Stimulated activated CD4-positive, alpha-beta T cell treated with anti-CD3 and anti-CD28 coated beads, Interleukin-15, amount 100 ng/mL, for 1 hour (primary cell): ENCODE measurements at places on chromosomes 1 and 21.

- no peak for DNase-seq
Observed at GRCh38 chr1:224198572-224198971, 15.5 kb downstream of the DEGS1 start.

- DNase-seq: no peak
Observed at GRCh38 chr1:16012590-16013219, 5.1 kb downstream of the HSPB7 start.

- no peak for DNase-seq
Observed at GRCh38 chr1:98704474-98704873, 43.0 kb downstream of the SNX7 start.

DNA sequence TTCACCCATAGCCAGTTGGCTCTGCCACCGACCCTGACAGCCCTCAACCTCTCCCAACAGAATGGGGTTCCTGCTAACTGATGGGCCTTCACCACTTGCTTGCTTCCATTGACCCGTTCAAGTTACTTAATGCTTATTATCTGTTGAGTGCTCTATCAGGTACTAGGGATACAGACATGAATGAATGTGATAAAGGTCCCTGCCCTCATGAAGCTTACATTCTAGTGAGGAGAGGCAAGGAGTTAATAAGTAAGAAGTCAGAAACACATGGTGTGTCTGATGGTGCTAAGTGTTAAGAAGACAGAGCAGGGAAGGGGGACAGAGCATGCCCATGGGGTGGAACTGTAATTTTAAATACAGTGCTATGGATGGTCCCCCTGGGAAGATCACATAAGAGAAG, 107.5 kb upstream of the JUN start:
- DNase-seq: no peak

- no peak for DNase-seq
Observed at GRCh38 chr1:63487336-63488065, 35.5 kb downstream of the ITGB3BP start.

- no peak for DNase-seq
Observed at GRCh38 chr1:238581332-238581731, 690.6 kb upstream of the ZP4 start.

- DNase-seq: no peak
Observed at GRCh38 chr1:172255223-172255560, 165.3 kb upstream of the C1orf105 start.

DNA sequence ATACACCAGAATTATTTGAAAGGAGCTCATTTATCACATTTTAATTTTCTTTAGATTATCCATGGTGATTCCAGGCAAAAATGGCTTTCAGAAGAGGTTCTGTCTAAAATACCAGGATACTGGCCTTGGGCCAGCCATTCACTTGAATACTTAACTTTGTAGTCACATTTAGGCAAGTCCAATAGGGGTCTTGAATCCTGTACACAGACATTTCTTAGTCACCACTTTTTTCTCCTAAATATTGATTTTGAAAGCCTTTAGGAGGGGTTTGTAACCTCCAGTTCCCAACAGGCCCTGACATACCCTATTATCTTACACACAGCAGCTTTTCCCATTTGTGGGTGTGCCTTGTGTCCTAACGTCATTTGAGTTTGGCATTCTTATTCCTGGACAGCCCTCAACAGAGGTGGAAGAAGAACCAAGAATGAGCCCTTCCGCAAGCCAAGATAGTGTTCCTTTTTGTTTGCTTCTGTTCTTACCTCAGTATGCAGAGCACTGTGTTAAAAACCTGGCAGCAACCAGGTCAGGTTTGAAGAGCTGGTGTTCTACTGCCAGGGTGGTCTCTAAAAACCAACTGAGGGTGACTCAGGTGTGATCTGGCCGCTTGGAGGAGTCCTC, 19.5 kb downstream of the MAP3K7CL start:
- no peak for DNase-seq

DNA sequence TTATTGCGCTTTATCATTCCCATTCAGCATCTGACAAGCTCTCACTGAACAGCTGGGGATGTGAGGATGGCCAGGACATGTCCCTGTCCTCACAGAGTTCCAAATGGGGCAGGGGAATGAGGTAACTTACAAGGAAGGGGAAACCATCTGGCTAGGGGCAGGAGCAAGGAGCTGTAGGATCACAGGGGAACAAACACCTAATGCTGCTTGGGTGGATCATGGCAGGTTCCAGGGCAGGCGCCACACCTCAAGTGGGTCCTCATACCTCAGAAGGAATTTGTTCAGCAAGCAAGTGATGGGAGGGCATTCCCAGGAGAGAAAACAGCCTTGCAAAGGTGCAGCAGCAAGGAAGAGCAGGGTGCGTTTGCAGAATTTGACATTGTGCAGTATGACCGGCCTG, 35.1 kb upstream of the GRIK3 start:
- no peak for DNase-seq

DNA sequence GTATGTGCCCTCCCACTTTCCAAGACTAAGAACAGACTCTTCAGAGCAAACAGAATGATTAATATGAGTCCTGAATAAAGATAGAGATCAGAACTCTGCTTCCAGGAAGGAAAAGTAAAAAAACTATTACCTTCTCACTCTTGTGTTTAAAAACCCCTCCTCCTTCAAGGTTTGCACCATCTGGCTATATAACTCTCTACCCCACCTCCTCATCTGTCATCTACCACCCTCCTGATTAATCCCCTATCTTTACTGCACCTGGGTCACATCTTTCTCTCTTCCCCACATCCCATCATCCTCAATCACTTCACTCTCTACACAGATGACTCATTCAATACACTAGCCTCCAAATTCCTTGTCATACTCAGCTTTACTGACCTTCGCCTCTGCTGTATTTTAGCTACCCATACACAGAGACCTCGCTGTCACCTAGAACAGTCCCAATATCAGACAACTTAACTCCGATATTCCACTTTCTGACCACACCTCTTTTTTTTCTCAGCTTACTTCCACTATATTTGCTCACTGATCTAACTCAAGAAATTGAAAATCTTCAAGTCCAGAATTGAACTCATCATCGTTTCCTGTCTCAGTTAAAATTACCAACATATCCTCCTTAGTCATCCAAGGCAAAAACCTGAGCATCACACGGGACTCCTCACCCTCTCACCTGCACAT, 3.7 kb downstream of the SCMH1 start:
- DNase-seq: no peak

- DNase-seq: no peak
Observed at GRCh38 chr1:69246710-69247109, 321.0 kb upstream of the LRRC7 start.

DNA sequence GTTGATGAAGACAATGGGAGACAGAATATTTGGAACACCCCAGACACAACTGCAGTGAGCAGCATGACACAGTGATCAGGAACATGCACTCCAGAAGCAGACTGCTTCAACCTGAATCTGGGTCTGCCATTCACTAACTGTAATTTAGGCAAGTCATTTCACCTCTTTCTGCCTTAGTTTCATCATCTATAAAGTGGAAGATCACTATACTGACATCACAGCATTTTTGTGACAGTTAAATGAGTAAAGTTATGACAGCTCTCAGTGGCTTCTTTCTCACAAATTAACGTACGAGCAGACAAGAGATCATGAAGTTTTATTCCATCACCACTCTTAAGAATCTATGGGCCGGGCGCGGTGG, 14.3 kb downstream of the LRRC41 start:
- no peak for DNase-seq

- no peak for DNase-seq
Observed at GRCh38 chr21:32301596-32301995, 2.9 kb downstream of the MRAP start.

DNA sequence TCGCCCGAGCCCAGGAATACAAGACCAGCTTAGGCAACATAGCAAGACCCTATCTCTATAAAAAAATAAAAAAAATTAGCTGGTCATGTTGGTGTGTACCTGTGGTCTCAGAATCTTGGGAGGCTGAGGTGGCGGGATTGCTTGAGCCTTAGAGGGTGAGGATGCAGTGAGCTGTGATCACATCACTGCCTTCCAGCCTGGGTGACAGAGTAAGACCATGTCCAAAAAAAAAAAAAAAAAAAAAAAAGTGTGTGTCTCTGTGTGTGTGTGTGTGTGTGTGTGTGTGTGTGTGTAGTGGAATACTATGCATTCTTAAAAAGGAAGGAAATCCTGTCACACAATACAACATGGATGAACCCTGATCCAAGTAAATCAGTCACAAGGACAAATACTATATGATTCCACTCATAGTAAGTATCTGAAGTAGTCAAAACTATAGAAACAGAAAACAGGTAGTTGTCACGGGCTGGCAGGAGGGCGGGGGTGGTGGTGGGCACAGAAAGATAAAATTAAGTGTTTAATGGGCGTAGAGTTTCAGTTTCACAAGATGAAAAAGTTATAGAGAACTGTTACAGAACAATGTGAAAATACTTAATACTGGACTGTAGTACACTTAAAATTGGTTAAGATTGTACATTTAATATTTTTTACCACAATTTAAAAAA, 47.8 kb downstream of the SELENOF start:
- DNase-seq: no peak

GRCh38 chr1:53585129-53585528, 125.9 kb downstream of the DMRTB1 start:
- DNase-seq: no peak

DNA sequence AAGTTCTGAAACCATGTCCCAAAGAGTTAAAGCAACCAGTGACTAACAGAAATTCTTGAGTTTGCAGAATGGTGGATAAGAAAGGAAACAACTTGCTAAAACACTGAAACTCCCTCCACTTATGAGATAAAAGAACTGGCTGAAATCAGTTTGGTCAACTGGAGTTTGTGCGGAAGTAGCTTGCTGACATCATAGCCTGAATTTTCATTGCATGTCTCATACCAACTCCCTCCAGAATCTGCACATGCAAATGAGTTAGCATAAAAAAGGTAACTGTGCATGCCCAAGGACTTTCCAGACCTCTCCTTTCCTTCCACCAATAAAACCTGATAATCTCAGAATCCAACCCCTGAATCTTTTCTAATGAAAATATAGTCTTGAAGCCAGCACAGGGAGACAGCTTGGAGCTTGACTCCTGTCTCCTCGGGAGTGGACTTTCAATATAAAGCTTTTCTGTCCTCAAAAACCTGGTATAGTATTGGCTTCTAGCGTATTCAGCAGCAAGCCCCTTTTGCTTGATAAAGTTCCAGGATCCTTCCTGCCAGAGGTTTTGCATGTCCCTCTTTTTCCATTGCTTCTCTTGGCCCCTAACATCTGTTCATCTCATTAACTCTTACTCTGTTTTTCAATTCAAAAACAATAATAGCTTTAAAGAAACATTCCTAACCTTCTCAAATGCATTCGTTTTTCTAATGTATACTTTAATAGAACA, 785.8 kb upstream of the ADGRL4 start:
- no peak for DNase-seq

GRCh38 chr1:6157528-6158174, 22.5 kb downstream of the CHD5 start:
- no peak for DNase-seq

GRCh38 chr1:207858281-207858680, 52.6 kb downstream of the CD34 start:
- no peak for DNase-seq

DNA sequence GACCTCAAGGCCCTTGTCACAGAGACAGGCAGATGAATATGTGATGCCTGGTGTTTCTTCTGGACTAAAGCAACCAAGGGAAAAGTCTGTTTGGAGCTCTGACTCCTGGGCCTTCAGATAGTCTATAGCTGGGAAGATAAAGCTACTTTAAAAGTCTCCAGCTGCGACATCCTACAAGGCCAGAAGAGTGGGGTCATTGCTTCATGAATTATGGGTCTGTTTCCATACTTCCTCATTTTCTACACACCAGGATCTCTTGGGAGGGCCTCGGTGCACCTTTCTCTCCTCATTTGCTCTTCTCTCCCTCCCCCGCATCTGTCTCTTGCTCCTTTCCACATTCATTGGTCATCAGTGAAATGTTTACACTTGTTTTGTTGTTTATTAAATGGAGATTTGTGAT, 44.8 kb downstream of the SYT2 start:
- no peak for DNase-seq

- no peak for DNase-seq
Observed at GRCh38 chr1:182367926-182368325, 23.7 kb downstream of the GLUL start.

DNA sequence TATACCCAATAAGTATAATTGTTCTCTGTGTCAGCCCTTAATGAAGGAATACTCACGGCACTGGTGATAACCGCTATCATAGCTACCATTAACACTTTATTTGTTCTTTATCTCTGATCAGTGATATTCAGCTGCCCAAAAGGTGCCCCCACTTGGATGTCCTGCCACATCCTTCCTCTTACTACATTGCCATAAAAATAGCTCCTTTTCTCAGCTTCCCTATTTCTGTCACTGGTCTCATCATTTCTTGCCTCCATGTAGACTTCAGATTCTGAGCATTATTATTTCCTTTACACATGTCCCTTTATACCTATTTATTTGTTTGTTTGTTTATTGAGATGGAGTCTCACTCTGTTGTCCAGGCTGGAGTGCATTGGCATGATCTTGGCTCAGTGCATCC, 2.7 kb upstream of the RAB29 start:
- DNase-seq: no peak

DNA sequence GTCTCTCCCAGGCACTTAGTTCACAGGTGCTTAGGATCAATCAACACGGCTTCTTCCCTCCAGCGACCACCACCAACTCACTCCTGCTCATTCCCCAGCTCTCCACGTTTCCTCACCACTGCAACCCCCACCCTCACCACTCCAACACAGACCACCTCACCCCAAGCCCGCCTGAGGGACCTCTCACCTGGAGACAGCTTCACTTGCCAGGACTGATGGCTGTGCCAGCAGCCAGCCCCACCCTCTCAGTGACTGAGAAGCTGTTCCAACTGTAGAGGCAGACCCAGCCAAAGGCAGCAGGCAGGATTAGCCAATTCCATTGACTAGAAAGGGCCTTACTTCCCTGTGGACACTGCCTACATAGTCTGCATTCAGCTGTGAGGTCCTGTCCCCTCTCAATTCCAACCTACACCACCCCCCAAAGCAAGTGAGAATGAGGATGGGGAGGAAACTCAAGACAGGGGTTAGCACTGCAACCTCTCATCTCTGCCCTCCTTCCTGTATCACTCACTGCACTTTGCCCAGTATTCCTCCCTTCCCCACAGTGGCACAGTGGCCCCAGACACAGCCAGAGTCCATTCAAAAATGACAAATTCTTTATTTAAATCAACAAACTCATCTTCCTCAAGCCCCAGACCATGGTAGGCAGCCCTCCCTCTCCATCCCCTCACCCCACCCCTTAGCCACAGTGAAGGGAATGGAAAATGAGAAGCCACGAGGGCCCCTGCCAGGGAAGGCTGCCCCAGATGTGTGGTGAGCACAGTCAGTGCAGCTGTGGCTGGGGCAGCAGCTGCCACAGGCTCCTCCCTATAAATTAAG, 7.6 kb downstream of the TAGLN2 start:
- DNase-seq: no peak
